Kidney (tissue), 22 donors: ENCODE measurements at places on chromosomes 4 and X.
A peak's percentile ranks its signal among the peaks of the same experiment; 100 is the strongest.

GRCh38 chr4:168304744-168305459 lies 13.7 kb downstream of the DDX60 start:
- no peak for DNase-seq

DNA sequence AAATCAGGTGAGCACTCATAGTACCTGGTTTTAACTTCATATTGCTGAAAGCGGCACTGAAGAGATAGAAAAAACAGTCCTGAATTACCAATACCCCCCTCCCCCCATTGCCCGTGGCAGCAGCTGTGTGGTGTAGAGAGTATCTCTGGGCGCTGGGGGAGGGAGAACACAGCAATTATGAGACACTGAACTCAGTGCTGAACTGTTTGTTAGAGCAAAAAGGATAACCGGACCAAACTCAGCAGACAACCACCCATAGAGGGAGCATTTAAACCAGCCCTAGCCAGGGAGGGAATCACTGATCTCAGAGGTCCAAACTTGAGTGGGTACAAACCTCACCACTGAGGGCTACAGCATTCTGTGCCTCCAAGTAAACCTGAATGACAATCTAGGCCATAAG lies 457.4 kb upstream of the TEX13C start:
- no peak for DNase-seq

DNA sequence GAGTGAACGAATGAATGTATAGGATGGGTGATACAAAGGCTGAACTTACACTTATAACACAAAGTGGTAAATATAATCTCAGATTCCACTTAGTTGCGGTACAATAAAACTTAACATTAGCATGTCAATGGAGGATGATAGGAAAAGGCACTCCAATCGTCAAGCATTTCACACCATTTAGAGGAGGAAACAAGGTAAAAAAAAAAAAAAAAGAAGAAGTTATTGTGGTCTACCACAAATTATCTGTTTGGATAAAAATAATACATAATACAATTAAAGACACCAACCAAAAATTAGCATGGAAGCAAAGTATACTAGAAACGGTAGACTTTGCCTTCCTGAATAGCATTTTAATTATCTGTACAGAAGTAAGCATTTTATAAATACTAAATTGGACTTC lies 205.5 kb downstream of the PPP3CA start:
- DNase-seq, result no peak

DNA sequence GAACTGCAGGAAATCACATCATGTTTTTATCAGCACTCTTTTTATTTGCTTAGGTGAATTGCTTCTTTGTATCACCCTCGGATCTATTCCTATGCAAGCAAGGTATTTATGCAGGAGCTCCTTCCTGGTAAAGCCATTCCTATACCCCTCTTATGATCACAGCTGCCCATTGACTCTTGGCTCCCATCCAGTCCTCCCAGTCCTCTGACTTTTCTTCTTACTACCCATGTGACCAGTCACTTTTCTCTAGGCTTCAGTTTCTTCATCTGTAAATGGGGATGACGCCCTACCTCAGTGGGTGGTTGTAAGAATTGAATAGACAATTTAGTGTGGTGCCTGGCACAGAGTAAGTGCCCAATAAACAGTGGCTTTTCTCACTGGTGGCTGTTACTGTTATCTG lies 144.9 kb downstream of the FHIP1A start:
- DNase-seq, result no peak

DNA sequence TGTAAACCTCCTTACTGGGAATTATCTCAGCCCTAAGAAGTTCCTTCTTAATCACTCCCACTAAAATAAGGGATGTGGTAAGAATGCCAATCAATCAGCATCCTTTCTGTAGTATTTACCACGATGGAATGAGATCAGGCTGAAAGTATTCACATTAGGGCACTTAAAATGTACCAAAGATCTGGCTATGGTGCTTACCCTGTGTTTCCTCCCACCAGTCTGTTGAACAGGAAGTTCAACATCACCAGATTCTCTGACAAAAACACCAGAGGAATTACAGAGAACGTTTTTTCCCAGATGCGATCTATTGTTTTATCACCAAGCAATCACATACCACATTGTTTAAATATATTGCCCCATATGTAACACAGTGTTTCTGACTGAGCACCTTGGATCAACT lies 2.1 kb upstream of the CLCN3 start:
- no peak for DNase-seq

GRCh38 chrX:110951472-110952269 lies 144.3 kb upstream of the PAK3 start:
- DNase-seq, result no peak

DNA sequence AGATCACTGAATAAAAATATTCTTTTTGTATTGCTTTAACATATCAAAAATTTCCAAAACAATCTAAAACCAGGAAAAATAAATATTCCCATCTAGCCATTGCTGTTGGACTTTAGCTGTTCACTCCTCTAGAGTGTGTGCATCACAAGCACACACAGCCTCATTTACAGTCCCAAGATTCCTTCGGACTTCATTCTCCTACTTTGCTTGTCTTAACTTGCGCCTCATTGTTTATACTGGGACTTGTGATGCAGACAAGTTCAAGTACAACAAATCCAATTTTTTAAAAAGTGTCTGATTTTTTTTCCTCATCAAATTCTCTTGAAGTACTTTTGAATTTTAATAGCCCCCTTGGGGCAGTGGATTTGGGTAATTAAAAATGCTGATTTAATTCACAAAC lies 55.6 kb downstream of the TLL1 start:
- DNase-seq, result no peak

DNA sequence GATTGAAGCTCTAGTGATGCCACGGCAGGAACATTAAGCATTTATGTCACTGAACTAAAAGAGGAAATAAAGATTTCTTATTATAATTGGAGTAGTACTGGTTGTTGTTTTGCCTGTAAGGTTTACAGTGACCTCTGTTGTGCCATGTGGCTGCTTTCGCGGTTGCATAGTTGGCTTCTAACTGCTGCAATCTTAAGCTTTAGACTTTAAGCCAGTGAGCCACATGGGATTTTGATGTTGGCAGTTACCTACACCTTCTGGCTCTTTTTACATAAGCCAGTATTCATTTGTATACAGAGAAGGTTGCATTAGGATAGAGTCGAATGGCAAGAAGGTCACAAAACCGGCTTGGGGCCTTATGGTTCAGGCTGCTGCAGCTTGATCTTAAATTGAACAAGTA lies 1311.6 kb downstream of the RAPGEF2 start:
- DNase-seq, result no peak

DNA sequence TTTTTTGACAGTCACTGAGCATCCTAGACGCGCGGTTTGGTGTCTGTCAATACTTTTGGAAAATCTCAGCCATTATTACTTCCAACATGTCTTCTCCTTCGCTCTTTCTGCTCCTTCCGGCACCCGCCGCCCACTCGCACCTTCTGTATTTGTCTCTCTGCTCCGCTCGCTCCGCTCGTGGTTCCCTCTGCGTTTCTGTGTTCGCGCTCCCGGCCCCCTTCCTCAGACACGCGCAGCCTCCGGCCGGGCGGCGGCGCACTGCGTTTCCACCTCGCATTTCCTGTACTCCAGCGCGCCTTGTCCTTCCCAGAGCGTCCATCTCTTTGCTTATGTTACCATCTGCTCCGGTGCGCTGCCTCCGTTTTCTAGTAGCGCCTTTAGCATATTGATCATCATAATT lies 21.1 kb downstream of the PDE6B start:
- DNase-seq, result peak; percentile 64

DNA sequence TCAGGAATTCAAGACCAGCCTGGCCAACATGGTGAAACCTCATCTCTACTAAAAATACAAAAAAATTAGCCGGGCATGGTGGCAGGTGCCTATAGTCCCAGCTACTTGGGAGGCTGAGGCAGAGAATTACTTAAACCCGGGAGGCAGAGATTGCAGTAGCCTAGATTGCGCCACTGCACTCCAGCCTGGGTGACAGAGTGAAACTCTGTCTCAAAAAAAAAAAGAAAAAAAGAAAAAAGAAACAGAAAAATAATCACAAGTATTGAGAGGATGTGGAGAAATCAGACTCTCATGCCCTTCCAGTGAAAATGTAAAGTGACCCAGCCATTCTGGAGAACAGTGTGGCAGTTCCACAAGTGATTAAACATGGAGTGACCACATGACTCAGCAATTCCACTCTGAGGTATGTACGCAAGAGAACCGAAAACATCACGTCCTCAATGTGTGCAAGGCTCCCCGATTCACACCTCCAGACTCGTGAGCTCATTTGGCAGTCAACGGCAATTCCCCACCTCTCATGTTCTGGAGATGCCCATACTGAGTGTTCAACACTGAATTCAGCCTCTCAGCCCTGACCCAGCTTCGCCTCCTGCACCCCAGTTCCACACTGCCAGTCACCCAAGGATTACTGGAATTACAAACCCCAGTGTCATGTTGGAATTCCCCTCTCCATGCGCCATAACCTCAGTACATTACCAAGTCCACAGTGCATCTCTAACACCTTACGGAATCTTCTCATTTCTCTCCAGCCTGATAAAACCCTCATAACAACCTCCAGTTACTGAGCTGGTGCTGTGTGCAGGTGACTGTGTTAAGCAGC lies 21.1 kb downstream of the ACOX3 start:
- no peak for DNase-seq

DNA sequence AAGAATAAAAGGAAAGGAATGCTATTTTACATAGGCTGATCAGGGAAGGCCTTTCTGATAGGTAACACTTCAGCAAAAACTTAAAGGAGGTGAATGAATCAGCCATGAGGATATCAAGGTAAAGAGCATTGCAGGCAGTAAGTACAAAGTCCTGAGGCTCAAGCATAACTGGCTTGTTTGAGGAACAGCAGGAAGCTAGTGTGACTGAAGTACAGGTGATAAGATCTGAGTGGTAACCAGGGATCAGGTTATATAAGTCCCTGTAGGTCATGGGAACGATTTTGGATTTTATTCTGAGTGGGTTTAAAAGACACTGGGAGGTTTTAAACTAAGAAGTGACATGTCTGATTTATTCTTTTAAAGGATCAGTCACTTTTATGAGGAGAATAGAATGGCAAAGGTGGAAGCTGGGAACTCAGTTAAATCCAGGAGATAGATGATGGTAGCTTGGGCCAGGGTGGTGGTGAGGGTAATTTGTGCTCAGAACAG lies 47.1 kb upstream of the THOC2 start:
- no peak for DNase-seq

DNA sequence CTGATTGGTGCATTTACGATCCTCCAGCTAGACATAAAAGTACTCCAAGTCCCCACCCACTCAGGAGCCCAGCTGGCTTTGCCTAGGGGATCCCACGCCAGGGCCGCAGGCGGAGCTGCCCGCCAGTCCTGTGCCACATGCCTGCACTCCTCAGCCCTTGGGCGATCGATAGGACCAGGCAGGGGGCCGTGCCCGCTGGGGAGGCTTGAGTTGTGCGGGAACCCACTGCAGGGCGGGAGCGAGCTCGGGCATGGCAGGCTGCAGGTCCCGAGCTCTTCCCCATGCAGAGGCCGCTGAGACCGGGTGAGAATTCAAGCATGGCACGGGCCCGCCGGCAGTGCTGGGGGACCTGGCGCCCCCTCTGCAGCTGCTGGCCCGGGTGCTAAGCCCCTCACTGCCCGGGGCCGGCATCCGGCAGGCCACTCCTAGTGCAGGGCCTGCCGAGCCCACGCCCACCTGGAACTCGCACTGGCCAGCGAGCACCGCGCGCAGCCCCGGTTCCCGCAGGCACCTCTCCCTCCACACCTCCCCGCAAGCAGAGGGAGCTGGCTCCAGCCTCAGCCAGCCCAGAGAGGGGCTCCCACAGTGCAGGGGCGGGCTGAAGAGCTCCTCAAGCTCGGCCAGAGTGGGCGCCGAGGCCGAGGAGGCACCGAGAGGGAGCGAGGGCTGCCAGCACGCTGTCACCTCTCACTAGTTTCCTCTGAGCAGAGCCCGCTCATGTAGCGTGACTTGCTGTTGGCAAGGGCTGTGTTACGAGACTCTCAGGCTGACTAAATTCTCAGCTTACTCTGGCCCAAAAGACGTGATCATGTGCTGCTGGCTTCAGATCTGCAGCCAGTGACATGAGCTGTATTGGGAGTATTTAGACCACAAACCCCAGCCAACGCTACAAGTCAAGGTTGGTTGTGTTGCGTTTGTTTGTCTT lies 87.5 kb downstream of the TRAPPC11 start:
- no peak for DNase-seq

DNA sequence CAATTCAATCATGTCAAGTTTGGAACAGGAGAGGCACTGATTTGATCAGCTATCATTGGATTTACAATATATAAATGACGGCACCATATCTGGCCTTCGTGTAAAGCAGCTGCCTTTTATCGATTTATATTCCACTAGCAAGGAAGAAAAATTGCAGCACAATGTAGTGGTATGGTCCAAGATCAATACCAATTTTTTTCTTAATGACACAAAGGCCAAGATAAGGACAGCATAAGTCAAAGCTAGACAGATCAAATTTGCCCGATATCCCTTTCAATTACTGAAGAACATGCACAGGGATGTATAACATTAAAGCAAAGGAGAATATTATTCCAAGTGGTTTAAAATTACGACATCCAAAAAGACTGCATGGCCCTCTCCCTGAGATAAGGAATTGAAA lies 167.4 kb downstream of the GPC3 start:
- no peak for DNase-seq

- peak; percentile 82 for DNase-seq
Measured at GRCh38 chrX:47321386-47321785, 49.0 kb upstream of the ZNF157 start.

DNA sequence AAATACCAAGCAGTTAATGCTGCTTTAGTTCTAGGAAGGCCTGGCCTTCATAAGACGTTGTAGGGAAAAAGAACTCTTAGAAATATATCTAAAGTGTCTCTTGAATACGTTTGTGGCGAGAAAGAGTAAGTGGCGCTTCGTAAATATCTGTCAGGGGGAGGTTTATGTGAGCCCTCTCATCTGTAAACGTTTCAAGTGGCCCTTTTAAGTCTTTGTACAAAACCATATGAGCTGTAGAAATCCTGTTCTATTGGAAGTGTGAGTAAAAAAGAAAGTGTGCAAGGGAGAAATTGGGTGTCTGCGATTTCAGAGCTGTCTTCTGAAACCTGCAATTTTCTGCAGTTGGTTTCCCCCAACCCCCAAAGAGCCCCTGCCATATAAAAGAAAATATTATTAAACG lies 8.6 kb upstream of the INTU start:
- peak; percentile 12 for DNase-seq

- no peak for DNase-seq
Measured at GRCh38 chr4:146193628-146194027, 18.1 kb downstream of the LSM6 start.

- DNase-seq, result no peak
Measured at GRCh38 chr4:127069675-127070074, 563.1 kb upstream of the INTU start.

GRCh38 chrX:19968276-19968675 lies 22.6 kb downstream of the BCLAF3 start:
- no peak for DNase-seq

DNA sequence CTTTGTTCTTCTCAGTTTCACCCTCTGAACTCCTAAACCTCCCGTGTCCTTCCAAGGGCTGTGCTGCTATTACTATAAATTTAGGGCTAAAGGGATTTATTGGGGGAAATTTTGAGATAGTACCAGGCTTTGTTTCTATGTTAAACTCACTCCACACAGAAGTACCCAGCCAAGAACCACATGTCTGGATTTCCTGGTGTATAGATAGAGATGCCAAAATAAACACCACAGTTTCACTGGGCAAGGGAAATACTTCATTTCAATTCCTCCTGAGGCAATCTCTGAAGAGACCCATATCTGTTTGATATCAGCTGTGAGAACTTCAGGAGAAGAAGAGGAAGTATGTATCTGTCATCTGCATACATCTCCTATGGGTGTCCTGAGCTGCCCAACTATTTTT lies 21.7 kb upstream of the CLNK start:
- DNase-seq, result no peak
